HS-27A (cell line): ENCODE measurements at places on chromosomes 7 and 10.

DNA sequence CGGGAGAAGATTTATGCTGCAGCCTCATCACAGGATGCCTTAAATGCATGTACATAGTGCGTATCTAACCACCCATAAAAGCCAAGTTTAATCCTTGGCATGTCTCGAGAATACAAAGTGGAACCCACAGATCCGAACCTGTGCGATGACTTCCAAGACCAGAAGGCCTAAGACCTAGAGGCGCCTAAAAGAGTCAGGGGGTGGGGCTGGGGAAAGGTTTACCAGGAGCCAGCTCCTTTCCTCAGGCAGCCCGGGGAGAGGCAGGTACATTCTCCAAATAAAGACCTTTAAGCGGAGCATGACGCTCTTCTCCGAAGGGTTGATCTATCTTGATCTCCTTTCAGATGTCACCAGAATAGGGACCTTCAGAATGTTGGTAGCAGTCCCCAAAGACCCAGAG is 9.7 kb downstream of the SP8 start:
- DNase-seq, result no peak

DNA sequence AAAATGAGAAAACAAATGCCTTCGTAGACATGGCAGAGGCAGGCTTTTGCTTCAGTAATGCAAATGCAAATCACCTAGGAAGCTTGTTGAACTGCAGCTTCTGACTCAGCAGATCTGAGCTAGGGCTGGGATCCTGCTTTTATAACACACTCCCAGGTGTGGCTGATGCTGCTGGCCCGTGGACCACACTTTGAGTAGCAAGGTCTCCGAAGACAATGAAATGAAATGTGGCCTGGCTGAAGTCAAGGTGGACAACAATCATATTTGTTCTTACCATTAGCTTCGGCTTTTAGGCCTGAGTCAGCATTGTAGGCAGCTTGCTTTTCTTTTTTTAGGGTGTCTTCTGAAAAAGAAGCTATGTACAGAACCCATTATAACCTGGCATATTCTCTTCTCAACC is 26.3 kb downstream of the COL17A1 start:
- no peak for DNase-seq

DNA sequence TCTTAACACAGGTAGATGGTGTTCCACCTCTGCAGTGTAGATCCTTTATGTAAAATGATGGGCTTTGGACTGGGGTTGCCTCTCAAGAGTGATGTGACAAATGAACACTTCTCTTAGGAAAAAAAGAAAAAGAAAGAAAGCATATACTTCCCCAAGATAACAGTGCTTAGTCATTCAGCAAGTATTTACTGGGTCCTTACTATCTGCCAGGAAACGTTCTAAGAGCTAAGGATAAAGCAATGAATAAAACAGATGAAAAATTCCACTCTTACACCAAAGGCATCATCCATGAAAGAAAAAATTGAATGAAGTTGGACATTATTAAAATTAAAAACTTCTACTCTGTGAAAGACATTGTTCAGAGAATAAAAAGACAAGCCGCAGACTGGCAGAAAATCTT is 177.3 kb downstream of the C7orf25 start:
- DNase-seq, result no peak

DNA sequence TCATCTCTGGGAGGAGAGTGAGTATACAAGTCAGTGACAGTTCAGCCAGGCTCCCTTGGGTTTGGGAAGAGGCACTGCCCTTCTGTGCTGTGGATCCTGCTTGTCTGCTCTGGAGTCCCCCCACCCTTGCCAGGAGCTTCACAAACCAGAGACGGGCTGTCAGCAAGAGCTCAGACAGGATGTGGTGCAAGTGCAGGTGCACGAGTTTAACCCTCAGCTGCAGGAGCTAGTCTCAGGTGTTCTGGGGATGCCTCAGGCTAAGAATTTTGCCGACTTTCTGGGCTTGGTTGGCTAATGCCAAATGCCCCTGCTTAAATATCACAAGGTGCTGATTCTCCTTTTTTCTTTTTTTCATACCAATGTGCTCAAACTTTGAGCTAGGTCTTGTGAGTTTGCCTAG is 22.3 kb downstream of the ZNF783 start:
- no peak for DNase-seq

GRCh38 chr10:124063750-124064603 is 29.4 kb downstream of the CHST15 start:
- no peak for DNase-seq

DNA sequence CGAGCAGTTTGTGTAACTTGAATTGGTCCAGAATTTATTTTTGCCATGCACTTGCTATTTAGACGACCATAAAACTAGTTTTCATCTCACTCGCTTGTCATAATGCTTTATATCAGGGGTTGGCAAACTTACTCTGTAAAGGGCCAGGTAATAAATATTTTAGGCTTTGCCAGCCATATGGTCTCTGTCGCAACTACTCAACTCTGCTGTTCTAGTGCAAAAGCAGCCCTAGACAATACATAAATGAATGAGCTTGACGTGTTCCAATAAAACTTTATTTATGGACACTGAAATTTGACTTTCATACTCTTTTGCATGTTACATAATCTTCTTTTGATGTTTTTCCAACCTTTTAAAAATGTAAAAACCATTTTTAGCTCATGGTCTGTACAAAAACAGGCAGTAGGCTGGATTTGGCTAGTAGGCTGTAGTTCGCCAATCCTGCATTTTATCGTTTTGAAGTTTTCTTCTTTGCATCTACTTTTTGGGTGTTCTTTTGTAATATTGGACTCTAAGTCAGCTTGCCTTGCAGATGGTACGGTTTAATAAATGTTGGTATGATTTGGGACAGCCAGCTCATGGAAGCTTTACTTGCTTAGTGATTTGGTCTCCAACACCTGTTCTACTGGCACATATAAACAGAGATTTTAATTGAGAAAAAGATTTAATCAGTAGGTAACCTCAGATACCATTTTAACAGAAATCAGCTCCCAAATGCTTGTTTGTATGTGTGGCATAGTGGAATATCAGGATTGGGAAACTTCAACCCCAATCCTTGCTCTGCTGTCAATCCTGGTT is 25.6 kb downstream of the SND1 start:
- DNase-seq, result no peak

GRCh38 chr7:23273141-23273599 is 26.0 kb upstream of the MALSU1 start:
- DNase-seq, result peak; percentile 78

- no peak for DNase-seq
Measured at GRCh38 chr10:609868-610545, 79.5 kb downstream of the DIP2C start.
